ENCODE measurements at places on chromosomes 12 and 14.

DNA sequence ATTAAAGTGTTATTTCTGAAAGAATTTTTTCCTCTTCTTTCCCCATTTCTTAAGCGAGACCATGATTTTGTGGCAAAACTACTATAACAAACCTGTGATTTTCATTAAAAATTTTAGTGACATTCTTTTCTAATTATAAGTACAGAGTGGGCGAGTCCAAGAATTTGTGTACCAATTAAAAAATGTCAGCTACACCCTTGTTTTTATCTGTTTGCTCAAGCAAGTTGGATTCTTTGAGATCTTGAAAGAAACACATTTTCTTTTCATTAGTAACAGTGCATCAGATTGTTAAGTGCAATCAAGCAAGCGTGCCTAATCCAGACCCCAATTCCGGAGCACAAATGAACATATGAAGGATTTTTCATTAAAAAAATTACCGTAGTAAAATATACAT lies 338.8 kb upstream of the DDHD1 start:
- DNase-seq = no peak

DNA sequence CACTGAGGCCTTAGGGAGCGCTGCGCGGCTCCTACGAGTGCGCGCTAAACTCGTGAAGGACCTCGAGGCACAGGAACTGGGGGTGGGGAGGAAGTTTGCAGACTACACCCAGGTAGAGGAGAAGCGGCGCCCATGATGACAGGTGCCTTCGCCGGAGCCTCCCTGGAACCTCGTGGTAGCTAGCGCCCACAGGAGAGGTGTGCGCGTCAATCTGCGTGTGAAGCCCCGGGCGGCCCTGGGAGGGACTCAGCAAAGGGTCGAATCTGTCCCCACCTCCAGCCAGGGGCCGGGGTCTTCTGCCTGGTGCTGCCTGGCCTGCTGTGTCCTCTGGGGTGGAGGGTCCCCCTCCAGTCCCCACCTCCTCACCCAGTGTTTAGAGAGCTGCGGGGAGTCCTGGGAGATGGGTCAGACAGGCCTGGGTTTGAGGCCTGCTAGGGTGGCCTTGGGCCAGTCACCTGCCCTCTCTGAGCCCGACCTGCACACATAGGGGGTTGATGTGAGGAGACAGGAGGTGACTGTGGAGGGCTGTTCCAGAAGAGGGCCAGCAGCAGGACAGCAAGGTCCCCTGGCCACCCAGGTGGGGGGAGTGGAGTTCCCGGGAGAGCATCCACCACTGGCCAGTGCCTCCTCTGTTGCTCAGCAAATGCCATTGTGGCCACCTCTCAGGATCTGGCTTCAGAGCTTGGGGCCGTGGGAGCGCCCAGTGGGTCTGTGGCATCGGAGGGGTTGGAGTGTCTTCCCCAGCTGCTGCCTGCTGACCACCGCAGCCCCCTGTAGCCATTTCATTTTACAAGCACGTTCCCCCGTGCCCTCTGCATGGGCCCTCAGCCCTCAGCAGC lies 20.2 kb upstream of the KIF26A start:
- no peak for DNase-seq

DNA sequence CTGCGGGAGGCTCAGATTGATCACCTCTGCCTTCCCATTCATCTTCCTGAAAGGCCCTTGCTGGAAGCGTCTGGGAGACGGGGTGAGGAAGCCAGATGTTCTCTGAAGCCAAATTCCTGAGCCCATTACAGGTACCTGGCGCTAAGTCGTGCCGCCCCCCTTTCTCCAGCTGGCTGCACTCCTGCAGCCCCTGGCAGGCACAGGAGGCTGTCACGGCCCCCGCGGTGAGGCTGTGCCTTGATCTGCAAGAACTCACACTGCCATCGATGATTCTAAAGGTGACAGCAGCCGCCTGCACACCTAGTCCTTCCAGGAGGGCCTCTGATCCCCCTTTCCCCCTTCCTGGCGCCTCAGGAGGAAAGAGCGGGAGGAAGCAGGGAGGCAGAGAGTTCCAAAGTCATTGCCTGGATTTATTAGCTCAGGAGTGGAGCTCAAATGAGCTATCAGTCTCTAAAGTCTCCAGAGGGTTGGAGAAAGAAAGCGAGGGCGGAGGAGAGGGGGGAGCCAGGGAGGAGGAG lies 106.9 kb downstream of the RFLNA start:
- DNase-seq = no peak

GRCh38 chr14:104383996-104384775 lies 195.4 kb upstream of the C14orf180 start:
- DNase-seq = peak; percentile 28

GRCh38 chr12:6268484-6269157 lies 41.9 kb upstream of the PLEKHG6 start:
- no peak for DNase-seq

DNA sequence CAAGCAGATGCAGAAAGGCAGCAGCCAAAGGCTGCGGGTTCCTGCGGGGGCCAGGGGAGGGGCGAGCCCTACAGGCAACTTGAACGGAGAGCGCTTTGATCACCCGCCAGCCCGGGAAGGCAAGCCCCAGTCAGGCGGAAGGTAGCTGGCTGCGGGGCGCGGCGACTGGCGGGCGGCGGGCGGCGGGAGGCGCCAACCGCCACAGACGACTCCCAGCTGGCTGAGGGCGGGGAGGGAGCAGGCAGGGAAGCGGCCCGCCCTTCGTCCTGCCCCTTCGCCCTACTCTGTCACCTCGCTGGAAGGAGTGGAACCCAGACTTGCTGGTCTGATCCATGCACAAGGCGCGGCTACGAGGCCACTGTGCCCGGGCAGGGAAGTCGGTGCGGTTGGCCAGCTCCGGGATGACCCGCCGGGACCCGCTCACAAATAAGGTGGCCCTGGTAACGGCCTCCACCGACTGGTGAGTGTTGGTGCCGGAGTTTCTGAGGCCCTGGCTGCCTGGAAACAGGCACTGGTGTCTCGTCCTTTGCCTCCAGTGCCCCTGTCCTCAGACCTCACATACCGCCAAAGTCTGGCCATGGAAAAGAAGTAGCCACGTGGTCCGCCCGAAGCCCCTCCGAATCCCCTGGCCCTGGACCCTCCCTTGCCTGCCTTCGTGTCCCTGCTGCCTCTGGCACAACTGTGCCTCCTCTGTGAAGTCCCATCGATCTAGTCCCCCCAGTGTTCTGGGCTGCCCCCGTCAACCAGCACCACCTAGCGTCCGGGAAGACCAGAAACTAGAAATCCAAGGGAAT lies 15.4 kb upstream of the CARMIL3 start:
- DNase-seq = peak; percentile 89

DNA sequence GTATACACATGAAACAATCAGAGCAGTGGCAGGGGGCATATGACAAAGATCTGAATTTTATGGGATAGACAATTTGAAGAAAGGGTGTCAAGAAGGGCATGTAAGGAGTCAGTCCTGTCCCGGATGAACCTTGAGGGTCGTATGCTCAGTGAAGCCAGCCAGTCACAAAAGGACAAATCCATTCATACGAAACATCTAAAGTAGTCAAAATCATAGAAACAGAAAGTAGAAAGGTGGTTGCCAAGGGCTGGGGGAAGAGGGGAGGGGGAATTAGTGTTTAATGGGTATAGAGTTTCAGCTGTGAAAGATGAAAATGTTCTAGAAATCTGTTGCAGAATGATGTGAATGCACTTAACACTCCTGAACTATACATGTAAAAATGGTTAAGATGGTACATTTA lies 157.5 kb downstream of the TGFB3 start:
- no peak for DNase-seq

DNA sequence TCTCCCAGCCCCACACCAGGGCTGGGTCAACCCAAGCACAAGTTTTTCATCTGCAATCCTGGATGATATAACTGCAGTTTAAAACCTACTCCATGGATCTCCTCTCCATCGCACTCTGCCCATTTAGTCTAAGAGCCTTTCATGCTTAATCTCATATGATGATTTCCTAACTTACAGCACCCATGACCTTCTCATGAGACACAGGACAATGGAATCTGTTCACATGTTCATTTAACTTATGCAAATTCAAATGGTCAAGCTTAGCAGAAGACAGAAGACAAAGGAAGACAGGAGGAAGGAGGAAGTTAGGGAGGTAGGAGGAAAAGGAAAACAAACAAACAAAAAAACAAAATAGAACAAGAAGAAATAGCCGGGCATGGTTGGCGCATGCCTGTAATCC lies 64.6 kb upstream of the PNMA1 start:
- DNase-seq = no peak

DNA sequence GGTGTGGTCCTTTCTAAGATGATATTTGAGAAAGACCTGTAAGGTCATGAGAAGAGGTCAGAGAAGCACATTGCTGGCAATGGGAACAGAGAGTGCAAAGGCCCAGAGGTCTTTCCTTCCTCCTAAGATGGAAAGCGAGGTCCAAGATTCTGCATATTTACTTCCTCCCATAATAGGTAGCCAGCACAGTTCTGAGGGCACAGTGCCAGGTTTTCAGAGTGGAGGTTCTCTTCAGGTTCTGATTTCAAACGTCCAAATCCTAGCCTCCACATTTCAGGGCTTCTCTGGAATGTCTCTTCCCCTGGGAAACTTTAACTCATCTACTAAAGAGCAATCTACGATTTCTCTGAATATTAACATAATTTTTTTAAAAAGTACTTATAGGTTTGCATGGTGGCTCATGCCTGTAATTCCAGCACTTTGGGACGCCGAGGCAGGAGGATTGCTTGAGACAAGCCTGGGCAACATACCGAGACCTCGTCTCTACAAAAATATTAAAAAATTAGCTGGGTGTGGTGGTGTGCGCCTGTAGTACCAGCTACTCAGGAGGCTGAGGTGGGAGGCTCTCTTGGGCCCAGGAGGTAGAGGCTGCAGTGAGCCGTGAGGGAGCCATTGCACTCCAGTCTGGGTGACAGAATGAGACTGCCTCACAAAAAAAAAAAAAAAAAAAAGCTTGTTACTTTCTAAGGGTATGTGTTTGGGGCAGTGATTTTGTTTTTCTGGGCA lies 526 bp upstream of the MRPL42 start:
- DNase-seq = no peak

DNA sequence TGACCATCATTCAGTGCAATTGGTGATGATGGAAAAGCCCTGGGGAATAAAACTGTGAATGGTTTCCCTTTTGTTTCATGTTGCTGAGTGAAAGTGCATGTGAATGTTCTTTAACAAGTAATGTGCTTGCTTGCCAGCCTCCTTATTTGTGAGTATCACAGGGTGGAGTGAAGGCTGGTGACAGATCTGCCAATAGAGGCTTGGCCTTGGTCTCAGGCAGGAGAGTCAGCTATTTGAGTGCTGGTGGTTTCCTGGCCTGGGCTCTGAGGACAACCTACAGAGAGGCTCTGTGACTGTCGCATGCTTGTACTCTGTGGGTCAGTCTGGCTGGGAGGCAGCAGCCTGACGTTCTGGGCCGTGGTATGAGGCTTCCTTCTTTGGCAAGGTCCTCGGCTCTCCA lies 20.7 kb downstream of the KRT85 start:
- DNase-seq = no peak

- DNase-seq = no peak
Measured at GRCh38 chr12:15563663-15564062, 225.5 kb downstream of the EPS8 start.

- no peak for DNase-seq
Measured at GRCh38 chr14:93976477-93977057, at the start of gene ASB2. TSS of gene ASB2 (minus strand) at chr14:93976570. CDS start at chr14:93964539, 12,031 bp downstream.

DNA sequence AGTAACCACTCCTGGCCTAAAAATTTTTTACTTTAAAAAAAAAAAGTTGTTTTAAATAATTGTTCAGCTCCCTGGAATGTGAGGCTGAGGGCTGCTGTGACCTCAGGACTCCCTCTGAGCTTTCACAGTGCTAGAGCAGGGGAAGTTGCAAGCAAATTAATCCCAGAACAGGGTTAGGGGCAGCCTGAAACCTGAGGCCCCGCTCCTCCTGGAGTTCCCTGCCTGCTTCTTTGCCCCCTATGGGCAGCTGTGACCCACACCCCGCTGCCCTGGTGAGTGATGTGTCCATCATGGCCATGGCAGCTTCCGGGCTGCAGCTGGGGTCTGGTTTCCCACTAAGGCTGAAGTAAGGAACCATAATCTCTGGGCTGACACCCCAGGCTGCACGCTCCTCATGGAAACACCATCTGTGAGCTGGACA lies 9.5 kb downstream of the RITA1 start:
- DNase-seq = no peak

DNA sequence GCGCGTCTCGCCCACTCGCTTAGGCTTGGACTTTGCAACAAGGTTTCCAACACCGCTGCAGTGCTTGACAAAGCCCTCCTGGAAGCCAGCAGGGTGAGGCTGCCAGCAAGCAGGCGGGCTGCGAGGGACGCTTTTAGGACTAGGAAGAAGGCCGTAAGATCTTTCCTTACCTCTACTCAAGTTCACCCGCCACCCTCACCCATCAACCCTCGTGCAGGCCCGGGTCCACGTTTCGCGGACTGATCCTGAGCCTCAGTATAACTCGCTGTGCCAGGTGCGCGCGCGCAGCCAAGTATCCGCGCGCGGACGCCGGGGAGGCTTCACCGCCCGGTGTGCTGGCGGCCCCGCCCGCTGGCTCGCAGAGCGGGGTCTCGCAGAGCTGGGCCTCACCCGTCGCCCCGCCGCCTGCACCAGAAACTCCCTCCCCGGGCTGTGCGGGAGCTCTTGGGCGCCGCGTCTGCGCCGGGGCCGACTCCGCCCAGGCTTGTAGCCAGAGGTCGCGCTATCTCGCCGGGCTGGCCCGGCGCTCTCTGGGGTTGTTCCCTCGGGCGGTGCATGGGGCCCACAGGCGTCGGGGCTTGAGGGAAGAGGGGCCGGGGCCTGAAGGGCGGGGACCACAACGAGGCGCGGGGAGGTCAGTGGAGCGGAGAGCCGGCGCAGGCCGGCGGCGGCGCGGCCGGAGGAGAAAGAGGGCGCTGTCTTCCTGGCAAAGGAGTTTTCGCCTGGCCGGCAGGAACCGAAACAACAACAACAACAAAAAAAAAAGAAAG lies 7.6 kb upstream of the SIX1 start:
- peak; percentile 82 for DNase-seq

DNA sequence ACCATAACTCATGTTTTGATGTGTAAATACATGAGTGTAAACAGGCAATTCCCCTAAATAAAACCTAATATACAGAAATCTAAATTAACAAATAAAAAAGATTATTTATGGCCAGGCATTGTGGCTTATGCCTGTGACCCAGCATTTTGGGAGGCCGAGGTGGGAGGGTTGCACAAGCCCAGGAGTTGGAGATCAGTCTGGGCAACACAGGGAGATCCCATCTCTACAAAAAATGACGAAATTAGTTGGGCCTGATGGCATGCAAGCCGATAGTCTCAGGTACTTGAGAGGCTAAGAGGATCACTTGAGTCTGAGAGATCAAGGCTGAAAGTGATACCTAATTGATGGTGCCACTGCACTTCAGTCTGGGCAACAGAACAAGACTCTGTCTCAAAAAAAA lies 48.7 kb downstream of the BCAT1 start:
- DNase-seq = no peak

DNA sequence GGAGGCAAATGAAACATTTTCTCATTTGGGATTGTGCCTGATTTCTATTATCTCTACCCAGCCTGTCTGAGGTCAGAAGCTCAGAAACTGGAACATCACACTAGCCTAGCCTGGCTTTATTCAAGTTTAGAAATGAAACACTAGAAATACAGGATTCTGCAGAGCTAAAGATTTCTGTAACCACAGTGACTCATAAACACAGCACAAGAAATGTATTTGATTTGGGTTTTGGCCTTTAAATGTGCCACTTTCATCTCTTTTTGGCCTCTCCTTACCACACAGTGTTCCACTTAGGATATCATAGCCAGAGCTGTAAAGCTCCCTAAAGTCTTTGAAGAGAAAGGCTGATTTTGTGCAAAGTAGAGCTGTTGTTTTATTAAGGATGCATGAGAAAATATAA lies 307.5 kb downstream of the EMP1 start:
- no peak for DNase-seq

Data from mesendoderm (in vitro differentiated cells).